ENCODE measurements at places on chromosomes 11 and 22. TPM values are rescaled to one million over a fixed set of nuclear protein-coding genes. Genes with fewer than 3 reads are reported as not detected.

DNA sequence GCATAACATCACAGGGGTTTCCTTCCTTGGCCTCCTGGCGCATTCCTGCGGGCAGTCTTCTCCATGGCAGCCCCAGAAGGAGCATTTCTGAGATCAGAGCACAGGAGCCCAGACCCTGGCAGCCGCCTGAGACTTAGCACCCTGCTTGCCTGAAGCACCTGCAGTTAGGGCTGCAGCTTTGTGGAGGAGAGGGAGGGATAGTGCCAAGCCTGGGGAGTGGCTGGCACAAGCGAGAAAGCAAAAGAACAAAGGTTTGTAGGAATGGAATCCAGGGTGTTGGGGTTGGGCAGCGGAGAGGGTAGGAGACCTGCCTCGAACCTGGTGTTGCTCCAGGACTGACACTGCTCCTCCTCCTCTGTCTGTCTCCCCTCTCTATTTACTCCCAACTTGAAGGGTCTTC is 66.9 kb downstream of the SCN3B start:
- DNase-seq = no peak

DNA sequence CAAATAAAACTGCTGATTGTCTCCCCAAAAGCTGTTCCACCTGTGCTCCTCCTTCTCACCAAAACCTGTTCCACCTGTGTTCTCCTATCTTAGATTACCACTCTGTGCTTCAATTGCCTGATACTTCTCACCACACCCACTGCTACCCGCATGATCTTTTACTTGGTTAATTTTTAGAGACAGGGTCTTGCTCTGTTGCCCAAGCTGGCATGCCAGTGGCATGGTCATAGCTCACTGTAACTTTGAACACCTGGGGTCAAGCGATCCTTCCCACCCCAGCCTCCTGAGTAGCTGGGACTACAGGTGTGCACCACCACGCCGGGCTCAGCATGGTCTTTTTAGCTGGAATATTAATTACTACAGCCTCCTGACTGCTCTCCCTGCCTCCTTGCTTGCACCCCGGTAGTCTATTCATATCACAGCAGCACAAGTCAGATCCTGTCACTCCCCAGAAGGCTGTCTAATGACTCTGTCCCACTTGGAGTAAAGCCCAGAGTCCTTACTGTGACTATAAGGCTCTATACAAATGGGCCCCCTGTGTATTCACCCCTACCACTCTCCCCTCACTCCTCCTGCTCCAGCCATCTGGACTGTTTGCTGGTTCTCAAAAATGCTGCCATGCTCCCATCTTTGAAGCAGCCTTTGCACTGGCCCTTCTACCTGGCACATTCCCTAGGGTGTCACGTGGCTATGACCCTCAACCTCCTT is 3.5 kb downstream of the C11orf91 start:
- no peak for DNase-seq

- DNase-seq = peak; percentile 90
These were observed 3.6 kb upstream of the TBC1D22A start for GRCh38 chr22:46758867-46759290.

Gene LARGE1
- polyA plus RNA-seq = 27.1 TPM

DNA sequence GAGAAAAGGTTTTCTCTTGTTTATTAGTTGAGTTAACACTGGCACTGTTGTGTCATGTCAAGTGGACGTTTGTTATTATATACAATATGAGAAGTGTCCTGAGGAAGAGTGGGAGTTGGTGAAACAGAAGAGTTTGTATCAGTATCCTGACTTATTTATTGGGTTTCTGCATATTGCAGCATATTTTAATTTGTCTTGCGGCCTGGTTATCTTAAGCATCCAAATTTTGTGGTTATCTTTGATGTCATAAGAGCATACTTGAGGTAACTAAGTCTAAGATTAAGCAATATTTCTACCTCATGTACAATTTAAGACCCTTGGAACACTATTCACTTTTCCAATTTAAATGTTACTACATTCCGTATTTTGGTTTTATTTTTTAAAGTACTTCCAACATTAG is 103.5 kb downstream of the DDX10 start:
- DNase-seq = no peak

DNA sequence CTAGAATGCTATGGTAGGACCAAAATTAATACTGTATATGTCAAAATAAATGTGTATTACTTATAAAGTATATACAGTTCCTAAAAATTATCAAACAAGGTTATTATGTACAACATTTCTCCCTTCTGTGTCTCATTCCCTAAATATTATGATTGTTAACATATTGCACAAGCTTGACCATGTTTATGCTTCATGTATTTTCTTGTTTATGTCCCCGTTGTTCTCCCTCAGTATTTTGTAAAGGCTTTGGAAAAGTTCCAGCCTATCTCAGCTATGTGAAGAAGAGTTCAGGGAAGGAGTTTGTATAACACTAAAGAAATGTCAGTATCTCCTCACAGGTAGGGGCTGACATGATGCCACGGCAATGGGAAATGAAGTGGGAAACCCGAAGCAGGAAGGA is 19.6 kb downstream of the ADM start:
- DNase-seq = no peak

DNA sequence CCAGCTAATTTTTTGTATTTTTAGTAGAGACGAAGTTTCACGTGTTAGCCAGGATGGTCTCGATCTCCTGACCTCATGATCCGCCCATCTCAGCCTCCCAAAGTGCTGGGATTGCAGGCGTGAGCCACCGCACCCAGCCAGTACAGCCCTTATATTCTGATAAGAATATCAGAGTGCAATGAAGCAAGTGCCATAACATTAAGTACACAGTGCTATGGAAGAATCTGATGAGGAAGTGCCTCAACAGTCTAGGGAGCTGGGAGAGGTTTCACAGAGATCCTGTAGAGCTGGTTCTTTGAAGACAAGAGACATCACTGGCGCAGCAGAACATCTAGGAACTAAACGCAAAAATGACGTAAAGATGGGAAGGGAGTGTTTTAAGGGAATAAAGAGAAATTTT is 2.1 kb downstream of the RTCB start:
- no peak for DNase-seq

GRCh38 chr11:64502634-64503033 is 88.4 kb upstream of the SLC22A12 start:
- DNase-seq = no peak

- no peak for DNase-seq
These were observed 21.4 kb upstream of the PISD start for GRCh38 chr22:31683181-31684105.

DNA sequence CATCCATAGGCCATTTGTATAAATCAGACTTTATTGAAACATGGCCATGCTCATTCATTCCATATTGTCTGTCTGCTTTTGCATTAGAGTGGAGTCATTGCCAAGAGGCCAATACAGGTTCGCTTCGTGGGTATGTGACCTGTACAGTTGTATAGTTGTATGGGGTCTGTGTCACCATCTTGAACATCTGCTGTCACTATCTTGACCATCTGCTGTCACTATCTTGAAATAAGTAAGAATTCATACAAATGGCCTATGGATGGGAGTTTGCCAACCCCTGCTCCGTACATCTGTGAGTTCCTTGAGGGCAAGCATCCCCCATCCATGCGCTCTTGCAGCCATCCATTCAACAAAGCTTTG is 44.4 kb upstream of the ANO1 start:
- DNase-seq = no peak

Gene DSCAML1
- 2.7 TPM for polyA plus RNA-seq

DNA sequence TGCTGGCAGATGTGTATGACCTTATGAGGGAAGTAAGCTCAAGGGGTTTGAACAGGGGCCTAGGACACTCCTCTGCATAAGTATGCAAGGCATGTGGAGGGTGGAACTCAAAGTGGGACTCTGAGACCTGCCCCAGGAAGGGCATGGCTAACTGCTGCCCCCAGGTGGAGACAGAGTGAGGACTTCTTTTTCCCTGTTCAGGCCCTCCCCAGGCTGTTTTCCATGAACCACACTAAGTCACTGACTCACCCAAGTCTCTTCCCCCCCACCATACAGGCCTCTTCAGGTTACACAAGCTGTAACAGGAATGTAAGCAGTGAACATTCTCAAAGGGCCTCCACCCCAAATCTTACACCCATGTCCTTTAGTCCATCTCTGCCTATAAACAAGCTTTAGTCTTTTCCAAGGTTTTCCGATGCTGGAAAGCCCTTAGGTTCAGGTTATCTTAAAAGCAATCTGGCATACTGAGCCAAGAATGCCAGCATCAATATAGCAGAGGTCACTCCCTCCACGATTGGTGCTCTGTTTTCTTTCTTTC is 13.1 kb downstream of the EEF1G start:
- peak; percentile 85 for DNase-seq

Gene MAJIN
- 1.1 TPM for polyA plus RNA-seq

GRCh38 chr11:43756575-43756974 is 76.0 kb downstream of the HSD17B12 start:
- no peak for DNase-seq

Gene CNIH2
- 3.7 TPM for polyA plus RNA-seq

- no peak for DNase-seq
These were observed 20.5 kb upstream of the HEPHL1 start for GRCh38 chr11:94000659-94001058.

Gene ZNF280A
- polyA plus RNA-seq = not detected

- no peak for DNase-seq
These were observed 26.0 kb downstream of the OSBPL5 start for GRCh38 chr11:3139086-3139440.

Gene TRIM51
- polyA plus RNA-seq = not detected

- DNase-seq = no peak
These were observed 106.9 kb upstream of the NAV2 start for GRCh38 chr11:19605520-19606371.

GRCh38 chr11:12715941-12716340 is 41.7 kb downstream of the TEAD1 start:
- DNase-seq = no peak

GRCh38 chr11:47398011-47398410 is 10.4 kb upstream of the SLC39A13 start:
- no peak for DNase-seq

DNA sequence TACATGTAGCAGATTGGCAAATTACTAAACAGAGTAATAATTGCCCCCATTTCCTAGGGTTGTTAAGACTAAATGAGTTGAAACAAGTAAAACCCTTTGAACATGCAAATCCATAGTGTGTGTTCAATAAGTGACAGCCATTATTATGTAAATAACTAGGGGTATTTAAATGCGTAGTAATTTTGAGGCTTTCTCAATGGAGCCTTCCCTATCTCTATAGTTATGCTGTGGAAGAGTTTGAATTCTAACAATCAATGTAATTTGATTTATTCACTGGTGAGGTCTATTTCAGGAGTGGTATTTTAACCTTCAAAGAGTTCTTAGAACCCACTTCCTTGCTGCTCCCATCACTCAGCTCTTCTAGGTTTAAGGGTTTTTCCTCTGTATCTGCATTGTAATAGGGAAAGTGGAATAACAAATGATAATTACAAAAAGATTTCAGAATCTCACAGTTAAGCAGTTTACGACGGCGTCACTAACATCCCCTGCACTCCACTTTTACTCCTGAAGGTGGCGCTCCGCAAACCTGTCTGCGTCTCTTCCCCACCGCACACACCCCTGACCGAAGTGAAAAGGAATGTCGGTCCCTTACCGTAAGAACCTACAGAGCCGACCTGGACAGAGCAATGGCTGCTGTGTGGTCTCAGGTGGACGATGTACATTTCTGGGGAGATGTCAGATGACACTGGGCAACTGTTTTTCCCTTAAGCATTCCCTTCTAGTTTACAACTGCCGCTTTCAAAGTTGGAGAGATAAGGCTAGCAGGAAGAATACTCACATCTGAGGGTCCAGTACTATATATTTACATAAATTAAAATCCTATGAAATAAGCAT is 80.8 kb downstream of the ZC3H12C start:
- peak; percentile 55 for DNase-seq

DNA sequence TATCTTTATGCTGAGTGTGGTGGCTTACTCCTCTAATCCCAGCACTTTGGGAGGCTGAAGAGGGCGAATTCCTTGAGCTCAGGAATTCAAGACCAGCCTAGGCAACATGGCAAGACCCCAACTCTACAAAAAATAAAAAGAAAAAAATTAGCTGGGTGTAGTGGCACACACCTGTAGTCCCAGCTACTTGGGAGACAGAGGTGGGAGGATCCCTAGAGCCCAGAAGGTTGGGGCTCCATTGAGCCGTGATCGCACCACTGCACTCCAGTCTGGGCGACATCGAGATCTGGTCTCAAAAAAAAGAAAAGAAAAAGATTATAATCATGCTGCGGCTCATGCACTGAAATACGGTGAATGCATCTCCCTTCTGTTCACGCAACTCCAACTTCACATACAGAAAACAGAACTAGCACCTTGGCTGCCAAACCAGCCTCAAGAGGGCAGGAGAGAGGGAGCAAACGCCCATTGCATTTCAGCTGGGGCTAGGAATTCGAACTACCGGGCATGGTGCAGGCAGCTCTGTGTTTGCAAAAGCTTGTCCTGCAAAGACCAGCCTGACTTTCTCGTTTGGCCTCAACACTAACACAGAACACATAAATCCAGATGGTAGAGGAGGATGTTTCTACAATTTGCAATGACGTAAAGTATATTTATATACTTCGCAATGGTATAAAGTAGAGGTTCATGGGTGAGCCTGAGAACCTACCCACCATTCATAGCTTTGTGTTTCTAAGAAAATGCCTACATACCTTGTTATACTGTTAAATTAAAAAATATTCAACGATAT is 6.3 kb upstream of the SYNGR1 start:
- DNase-seq = no peak

Gene TMEM45B
- polyA plus RNA-seq = 16.1 TPM

DNA sequence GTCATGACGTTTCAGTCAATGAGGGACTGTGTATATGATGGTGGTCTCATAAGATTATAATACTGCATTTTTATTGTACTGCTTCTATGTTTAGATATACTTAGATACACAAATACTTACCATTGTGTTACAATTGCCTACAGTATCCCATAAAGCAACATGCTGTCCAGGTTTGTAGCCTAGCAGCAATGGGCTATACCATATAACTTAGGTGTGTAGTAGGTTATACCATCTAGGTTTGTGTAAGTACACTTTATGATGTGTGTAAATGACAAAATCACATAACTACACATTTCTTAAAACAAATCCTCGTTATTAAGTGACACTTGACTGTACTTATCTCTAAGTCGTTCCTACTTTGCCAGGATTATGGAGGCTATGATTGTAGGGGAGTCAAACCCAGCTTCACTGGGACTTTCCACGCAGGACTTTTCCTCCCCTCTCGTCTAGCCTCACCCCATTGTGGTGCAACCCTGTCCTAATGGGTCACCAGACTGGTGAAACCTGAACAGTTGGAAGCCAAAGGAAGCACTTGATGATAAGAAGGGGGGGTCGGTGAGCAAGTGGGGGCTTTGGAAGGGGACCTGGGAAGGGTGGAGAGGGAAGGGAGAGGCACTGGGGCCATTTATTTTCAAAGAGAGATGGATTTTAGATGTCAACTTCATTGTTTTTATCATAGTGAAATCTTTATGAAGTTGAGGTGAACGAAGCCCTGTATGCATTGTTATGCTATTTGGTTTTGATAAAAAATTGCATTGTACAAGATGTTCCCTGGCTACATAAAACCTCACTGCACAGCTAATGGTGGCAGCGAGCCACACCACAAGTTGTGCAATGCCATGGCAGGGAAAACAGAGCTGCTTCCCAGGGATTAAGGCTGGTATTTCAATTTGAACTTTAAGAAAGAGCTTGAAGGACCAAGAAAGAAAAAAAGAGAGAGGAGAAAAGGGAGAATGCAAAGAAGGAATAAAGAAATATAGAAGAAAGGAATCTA is 129.1 kb downstream of the EHF start:
- DNase-seq = no peak

GRCh38 chr11:103875855-103876510 is 160.5 kb upstream of the DDI1 start:
- no peak for DNase-seq

Gene TSPAN18
- polyA plus RNA-seq = 58.2 TPM

Gene CARD16
- polyA plus RNA-seq = 1.6 TPM

Gene PTH
- not detected for polyA plus RNA-seq

- no peak for DNase-seq
These were observed 3.5 kb downstream of the SLC25A18 start for GRCh38 chr22:17566776-17567175.

Gene SCN2B
- 3.5 TPM for polyA plus RNA-seq

Data from renal cortex interstitium (tissue), 15 donors.